ENCODE measurements at places on chromosomes 5 and 9. TPM values are rescaled to one million over a fixed set of nuclear protein-coding genes. Genes with fewer than 3 reads are reported as not detected.

The PCDHA11 gene
- 0.10 TPM for total RNA-seq

The SPINK13 gene
- total RNA-seq, result not detected

The PFN3 gene
- total RNA-seq, result not detected

The MLLT3 gene
- 13.0 TPM for total RNA-seq

The SLC46A2 gene
- not detected for total RNA-seq

The CETN3 gene
- total RNA-seq, result 54.1 TPM

The PCDHGC4 gene
- total RNA-seq, result 0.22 TPM

The NXNL2 gene
- total RNA-seq, result 1.2 TPM

The TNFSF8 gene
- not detected for total RNA-seq

The ADAMTS2 gene
- 0.79 TPM for total RNA-seq

The PCDHGA7 gene
- total RNA-seq, result 0.69 TPM

The SPATA31A3 gene
- not detected for total RNA-seq

The SPATA31E1 gene
- not detected for total RNA-seq

The TIMD4 gene
- not detected for total RNA-seq

The PNPLA7 gene
- 0.36 TPM for total RNA-seq

The SOWAHA gene
- total RNA-seq, result not detected

The LOX gene
- total RNA-seq, result 22.2 TPM

The PPP2R2B gene
- 9.9 TPM for total RNA-seq

The NMUR2 gene
- total RNA-seq, result not detected

The WNT8A gene
- not detected for total RNA-seq

The SMIM27 gene
- total RNA-seq, result 3.1 TPM

The GABRB2 gene
- total RNA-seq, result not detected

The PCDHB15 gene
- total RNA-seq, result 1.0 TPM

The PCDHA1 gene
- total RNA-seq, result 0.02 TPM

The OTULINL gene
- 5.7 TPM for total RNA-seq

The RRAGA gene
- 35.5 TPM for total RNA-seq

The SGCD gene
- total RNA-seq, result 3.5 TPM

The GPR21 gene
- not detected for total RNA-seq

The ORM2 gene
- total RNA-seq, result not detected

The ZFAND5 gene
- total RNA-seq, result 113 TPM

The LCN1 gene
- 0.47 TPM for total RNA-seq

The LYRM7 gene
- 7.0 TPM for total RNA-seq

The PCDHB13 gene
- 1.1 TPM for total RNA-seq

The GRIN3A gene
- not detected for total RNA-seq

The CYSRT1 gene
- total RNA-seq, result 5.1 TPM

The PCDHB11 gene
- total RNA-seq, result 2.0 TPM

The MELK gene
- 91.5 TPM for total RNA-seq

The C1QTNF3 gene
- not detected for total RNA-seq

The ELOVL7 gene
- 8.2 TPM for total RNA-seq

The FOXD4L6 gene
- not detected for total RNA-seq

The LMX1B gene
- 1.8 TPM for total RNA-seq

The PMPCA gene
- total RNA-seq, result 169 TPM

The C6 gene
- not detected for total RNA-seq

The FAM163B gene
- not detected for total RNA-seq

The FOXD4L5 gene
- not detected for total RNA-seq

The GRXCR2 gene
- not detected for total RNA-seq

The ANKRA2 gene
- total RNA-seq, result 41.5 TPM

The CCL27 gene
- not detected for total RNA-seq

The BRINP1 gene
- not detected for total RNA-seq

The TTLL11 gene
- total RNA-seq, result 3.6 TPM

The ZFP62 gene
- 38.2 TPM for total RNA-seq

The IL3 gene
- not detected for total RNA-seq

The CCDC180 gene
- total RNA-seq, result 1.2 TPM

The IFNA13 gene
- not detected for total RNA-seq

Measured in A172 (cell line).